ENCODE measurements at places on chromosomes 7 and 10.

GRCh38 chr7:43612128-43612527 lies 29.2 kb downstream of the STK17A start:
- DNase-seq, result no peak

GRCh38 chr7:77354484-77354883 lies 61.7 kb downstream of the GSAP start:
- no peak for DNase-seq

GRCh38 chr7:157405914-157406810 lies 69.4 kb downstream of the DNAJB6 start:
- peak; percentile 65 for DNase-seq

GRCh38 chr10:112981553-112981952 lies 31.5 kb downstream of the TCF7L2 start:
- DNase-seq, result no peak

DNA sequence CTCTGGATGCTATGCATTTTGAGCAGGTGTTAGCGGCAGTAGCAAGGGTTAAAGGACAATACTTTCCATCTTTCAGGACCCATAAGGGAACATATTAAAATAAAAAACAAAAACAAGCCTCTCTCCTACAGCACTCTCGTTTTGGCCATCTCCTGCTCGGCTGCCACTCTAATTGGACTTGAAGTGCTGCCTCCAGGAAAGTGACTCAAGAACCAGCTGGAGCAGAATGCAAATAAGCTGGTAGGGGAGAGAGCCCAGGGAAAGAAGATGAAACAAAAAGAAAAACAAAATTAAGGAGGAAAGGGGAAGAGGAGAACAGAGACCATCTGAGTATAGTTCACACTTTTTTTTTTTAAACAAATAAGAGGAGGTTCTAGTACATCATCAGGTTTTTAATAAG lies 65.6 kb downstream of the HBP1 start:
- DNase-seq, result no peak

GRCh38 chr10:54749623-54750022 lies 51.4 kb downstream of the PCDH15 start:
- no peak for DNase-seq

GRCh38 chr10:86390337-86391120 lies 23.9 kb upstream of the GRID1 start:
- no peak for DNase-seq

- no peak for DNase-seq
Measured at GRCh38 chr10:114662646-114663217, 4.7 kb upstream of the ABLIM1 start.

GRCh38 chr10:30499816-30500215 lies 65.8 kb downstream of the MAP3K8 start:
- no peak for DNase-seq

DNA sequence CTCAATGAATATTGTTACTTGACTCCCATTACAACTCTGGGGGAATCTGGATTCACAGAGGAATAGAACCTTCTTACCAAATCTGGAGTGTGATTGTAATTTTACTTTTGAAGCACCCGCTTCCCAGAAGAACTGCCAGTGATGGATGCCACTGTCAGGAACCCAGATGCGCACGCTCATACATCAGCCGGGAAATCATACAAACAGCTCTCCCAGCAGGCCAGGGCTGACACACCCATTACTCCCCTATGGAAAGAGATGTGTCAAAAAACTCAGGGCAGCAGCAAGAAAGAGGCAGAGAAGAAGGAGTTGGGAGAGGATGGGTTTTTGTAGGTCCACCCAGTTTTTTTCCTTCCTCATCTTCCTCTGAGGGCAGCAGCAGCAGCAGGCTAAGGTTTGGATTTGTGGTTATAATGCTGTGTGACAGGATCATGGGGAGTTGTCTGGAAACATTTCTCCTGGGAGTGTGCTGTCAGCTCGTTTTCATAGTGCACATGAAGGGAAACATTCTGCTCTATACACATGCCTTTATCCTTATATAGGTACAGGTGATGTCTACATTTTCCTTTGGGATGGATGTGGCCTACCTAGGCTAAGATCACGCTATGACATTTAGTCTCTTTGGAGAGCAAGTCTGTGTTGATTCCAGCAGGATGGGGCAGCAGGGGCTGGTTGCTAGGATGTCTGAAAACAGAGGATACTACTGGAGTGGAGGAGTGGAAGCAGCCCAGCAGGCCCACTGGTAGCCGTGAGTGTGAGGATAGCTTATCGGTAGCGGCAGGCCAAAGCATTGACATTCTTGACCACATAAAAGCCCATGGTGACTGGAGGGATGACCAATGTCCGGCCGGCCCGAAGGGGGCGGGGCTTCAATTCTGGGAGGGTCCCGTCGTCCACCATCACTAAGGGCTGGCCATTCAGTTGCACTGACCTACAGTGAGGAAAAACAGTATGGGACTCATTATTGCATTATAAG lies 12.4 kb upstream of the HPS1 start:
- no peak for DNase-seq

- DNase-seq, result no peak
Measured at GRCh38 chr10:96325719-96326373, 21.6 kb downstream of the DNTT start.

DNA sequence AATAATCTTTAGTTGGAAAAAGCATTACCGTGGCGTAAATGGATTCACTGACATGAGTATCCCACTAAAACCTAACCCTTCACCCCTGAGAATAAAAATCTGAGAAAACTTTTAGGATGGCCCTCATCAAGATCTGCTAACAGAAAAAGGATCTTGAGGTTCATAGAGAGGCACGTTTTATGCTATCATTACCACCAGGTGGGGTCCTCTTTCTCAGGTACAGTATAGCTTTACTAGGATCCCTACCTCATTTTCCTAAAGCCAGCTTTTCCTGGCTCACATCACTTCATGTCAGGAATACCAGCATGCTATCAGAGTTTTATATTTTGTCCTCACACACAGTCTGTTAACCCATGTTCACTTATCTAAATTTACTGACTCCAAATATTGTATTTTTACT lies 173.7 kb downstream of the POM121L12 start:
- no peak for DNase-seq

DNA sequence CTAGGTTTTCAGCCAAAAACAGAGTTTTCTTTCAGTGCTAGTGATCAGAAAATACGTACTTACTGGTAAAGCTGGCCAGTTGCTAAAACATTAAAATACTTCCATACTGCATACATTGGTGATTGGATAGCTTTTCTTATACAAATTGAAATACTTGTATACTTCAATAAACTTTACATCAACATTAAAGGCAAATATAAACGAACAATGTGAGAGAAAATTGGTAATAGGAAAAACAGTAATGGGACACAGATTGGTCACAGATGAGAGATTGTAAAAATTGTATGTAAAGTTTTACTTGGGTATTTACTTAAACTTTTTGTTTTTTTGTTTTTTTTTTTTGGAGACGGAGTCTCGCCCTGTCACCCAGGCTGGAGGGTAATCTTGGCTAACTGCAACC lies 391.7 kb downstream of the TFEC start:
- DNase-seq, result no peak

DNA sequence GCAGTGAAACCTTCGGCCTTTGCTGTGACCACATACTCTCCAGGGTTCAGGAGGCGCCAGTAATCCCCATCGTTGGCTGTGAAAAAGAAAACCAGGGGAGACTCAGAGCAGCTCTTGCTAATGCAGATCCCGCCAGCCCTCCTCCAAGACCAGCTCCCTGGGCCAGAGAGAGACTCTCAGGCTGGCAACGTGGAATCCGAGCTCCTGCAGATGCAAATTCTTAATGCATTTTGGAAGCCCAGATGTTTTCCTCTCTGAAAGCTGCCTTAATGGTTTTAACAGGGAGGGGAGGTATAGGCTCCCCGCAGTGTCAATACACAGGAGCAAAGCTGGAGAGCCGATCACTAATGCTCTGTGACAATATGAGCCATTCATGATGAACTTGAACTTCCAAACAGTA lies 80.8 kb downstream of the GPR26 start:
- no peak for DNase-seq

DNA sequence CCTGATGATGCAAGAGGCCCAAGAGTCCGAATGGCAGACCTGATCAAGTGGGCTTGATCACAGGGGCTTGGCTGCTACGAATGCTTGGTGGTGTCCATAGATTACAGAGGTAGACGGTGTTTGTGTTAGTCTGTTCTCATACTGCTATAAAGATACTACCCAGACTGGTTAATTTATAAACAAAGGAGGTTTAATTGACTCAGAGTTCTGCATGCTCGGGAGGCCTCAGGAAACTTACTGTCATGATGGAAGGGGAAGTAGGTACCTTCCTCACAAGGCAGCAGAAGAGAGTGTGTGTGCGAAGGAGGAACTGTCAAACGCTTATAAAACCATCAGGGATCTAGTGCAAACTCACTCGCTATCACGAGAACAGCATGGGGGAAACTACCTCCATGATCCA lies 268.9 kb upstream of the KLF6 start:
- DNase-seq, result no peak

GRCh38 chr10:43963379-43963778 lies 314.7 kb upstream of the ZNF32 start:
- DNase-seq, result no peak

DNA sequence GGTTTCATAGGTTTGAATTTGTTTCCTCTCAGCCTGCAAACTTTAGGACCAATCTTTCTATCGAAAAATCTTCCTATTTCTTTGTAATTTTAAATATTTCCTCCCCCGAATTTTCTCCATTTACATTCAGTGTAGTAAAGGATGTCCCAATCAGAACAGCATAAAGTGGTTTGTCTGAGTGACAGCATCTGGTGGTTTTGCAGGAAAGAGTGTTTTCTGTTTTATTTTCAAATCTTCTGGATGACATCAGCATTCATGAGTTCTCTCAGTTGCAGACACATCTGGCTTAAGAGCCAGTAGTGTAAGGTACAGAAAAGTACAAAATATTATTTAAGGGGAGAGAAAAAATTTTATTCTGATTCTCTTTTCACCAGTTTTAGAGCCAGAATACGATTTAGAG lies 634.8 kb downstream of the PHTF2 start:
- no peak for DNase-seq

GRCh38 chr7:15816835-15817426 lies 130.4 kb upstream of the MEOX2 start:
- no peak for DNase-seq

GRCh38 chr7:81590131-81590530 lies 179.7 kb downstream of the HGF start:
- no peak for DNase-seq

- DNase-seq, result no peak
Measured at GRCh38 chr10:110655320-110655719, 11.2 kb downstream of the RBM20 start.

GRCh38 chr7:72035266-72035665 lies 376.9 kb downstream of the CALN1 start:
- no peak for DNase-seq

GRCh38 chr10:8617792-8618191 lies 563.3 kb downstream of the GATA3 start:
- DNase-seq, result no peak

- DNase-seq, result no peak
Measured at GRCh38 chr10:27779462-27780015, 33.9 kb upstream of the MKX start.

GRCh38 chr10:108090476-108091215 lies 926.1 kb upstream of the SORCS1 start:
- no peak for DNase-seq

GRCh38 chr7:82389876-82390275 lies 53.7 kb downstream of the CACNA2D1 start:
- no peak for DNase-seq

GRCh38 chr7:51080622-51081269 lies 235.9 kb downstream of the COBL start:
- no peak for DNase-seq

GRCh38 chr7:127598318-127598717 lies 4.8 kb downstream of the FSCN3 start:
- DNase-seq, result no peak

DNA sequence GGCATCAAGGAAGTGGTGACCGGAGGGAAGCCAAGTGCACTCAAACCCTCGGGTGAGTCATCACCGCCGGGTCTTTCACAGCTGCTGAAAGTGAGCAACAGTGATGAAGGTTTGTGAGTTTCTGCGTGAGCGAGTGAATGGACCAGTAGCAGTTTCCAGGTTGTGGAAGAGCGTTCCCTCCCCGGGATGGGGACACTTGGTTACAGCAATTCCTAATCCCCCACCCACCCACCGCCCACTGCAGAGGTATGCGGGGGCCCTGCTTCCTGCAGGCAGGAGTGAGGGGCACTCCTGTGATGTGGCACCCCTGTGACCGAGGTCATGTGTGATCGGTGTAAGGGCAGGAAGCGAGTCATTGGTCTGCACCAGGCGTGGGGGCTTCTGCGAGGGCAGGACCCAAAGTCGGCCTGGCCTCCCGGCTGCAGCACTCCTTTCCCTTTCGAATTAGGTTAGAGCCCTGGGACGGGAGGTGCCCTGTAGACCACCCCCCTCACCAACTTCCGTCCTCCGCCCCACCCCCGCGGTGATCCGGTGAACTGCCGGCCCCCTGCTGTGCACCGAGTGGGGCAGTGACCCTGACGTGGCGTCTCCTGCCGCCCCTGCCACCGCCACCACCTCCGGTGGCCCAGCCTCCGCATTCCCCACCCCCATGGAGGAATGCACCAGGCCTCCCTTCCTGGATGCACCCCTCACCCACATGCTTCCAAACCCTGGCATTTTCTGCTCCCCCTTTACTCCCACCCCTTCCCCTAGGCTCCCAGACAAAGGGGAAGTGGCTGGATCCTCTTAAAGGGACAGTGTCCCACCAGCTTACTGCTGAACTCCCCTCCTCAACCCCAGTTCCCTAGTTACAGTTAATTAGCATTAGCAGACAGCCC lies 10.9 kb downstream of the LIMK1 start:
- peak; percentile 68 for DNase-seq

DNA sequence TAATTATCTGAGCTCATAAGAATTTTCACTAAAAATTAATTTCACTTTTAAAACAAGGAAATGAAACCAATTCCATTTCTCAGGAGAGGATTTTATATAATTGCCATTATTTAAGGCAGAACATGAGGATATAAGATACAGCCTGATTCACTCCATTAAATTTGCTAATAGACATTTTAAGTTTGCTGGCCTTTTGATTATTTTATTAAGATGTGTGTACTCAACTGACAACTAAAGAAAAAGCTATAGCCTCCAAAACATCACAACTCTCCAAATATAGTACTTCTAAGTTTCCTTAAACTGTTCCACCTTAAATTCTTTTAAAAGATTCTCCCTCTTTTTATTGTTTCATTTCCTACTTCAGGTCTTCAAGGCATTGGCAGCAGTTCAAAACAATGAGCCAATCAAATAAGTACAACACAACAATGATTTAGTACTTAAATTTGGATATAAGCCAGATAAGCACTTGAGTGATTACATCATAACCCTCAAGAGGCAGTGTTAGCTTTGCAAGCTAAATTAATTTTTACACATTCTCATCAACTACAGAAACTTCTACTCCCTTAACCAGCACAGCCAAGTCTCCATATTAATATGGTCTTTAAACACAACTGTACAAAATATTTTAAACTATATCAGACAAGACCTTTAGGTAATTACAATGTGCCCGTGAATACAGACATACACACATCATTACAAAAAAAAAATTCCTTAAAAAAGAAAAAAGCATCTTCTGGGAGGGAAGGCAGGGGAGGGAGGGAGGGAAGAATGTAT lies 121.8 kb downstream of the KMT2C start:
- DNase-seq, result no peak

- no peak for DNase-seq
Measured at GRCh38 chr7:149003560-149004305, 24.6 kb downstream of the PDIA4 start.
